PC-3 (cell line): ENCODE measurements at places on chromosomes 16 and 17. TPM values are rescaled to one million over a fixed set of nuclear protein-coding genes. Genes with fewer than 3 reads are reported as not detected.

DNA sequence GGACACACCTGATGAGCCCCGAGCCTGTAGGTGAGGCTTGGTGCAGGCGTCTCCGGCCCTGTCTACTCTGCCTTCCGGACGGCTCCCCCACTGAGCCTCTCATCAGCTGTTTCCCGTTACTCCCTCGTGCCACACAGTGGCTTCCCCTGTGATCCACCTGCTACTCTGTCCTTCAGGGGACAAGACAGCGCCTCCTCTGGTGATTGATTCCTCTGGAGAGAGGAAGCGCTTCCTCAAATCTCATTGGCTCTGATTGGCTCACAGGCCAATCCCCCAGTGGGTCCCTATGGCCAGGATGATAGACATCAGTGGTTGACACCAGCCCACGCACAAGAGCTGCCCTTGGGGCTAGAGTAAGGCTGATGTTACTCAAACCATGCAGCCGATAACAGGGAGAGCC is 24.0 kb downstream of the RNF213 start:
- DNase-seq = peak; percentile 12
- no peaks in the 10 kb centered on the region; the same call in 1 of the 2 replicates for H3K36me3 ChIP-seq
- H3K27ac ChIP-seq = no peak overlapping the region
- H3K27me3 ChIP-seq = no peaks in the 10 kb centered on the region
- H3K4me1 ChIP-seq = no peaks in the 10 kb centered on the region

PRSS22 gene
- total RNA-seq = 36.9 and 42.5 TPM in 2 replicates

LGALS9 gene
- total RNA-seq = 1.1 TPM in 1 of 2 replicates, not detected in the other

- no peak for DNase-seq
- peaks cover 26% of the 10 kb centered on the region for H3K36me3 ChIP-seq
- peaks cover 8% of the 10 kb centered on the region; the same call in 1 of the 2 replicates for H3K4me1 ChIP-seq
- no peak overlapping the region for H3K27ac ChIP-seq
These were observed 8.5 kb downstream of the TXNDC11 start for GRCh38 chr16:11734025-11734652.

- no peaks in the 10 kb centered on the region for H3K27me3 ChIP-seq
- peaks cover 22% of the 10 kb centered on the region for H3K36me3 ChIP-seq
- H3K4me3 ChIP-seq = peak overlapping the region; percentile 99
- no peak for DNase-seq
- H3K27ac ChIP-seq = no peak overlapping the region
- H3K4me1 ChIP-seq = peaks cover 20% of the 10 kb centered on the region
These were observed 985 bp downstream of the SGSM2 start for GRCh38 chr17:2338315-2338657.

C17orf100 gene
- 0.15 TPM in 1 of 2 replicates, not detected in the other for total RNA-seq

DNA sequence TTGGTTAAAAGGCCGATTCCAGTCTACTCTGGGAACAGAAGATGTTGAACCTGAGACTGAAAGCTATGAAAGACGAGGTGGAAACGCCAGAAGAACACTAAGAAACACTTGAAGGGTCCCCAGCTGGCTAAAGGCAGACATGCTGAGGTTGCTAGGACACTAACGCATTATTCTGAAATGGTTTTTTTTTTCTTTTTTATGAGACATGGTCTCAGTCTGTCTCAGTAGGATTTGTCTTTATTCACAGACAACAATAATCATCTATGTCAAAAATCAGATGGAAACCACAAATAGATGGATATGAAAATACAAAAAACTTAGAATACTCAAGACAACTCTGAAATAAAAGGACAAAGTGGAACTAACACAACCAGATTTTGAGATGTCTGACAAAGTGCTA is 35.0 kb upstream of the RASD1 start:
- no peak overlapping the region for H3K27ac ChIP-seq
- no peaks in the 10 kb centered on the region for H3K4me1 ChIP-seq
- no peak for DNase-seq
- no peaks in the 10 kb centered on the region for H3K27me3 ChIP-seq
- no peak overlapping the region for H3K4me3 ChIP-seq

SDK2 gene
- total RNA-seq = 0.07 TPM in 1 of 2 replicates, not detected in the other

DNA sequence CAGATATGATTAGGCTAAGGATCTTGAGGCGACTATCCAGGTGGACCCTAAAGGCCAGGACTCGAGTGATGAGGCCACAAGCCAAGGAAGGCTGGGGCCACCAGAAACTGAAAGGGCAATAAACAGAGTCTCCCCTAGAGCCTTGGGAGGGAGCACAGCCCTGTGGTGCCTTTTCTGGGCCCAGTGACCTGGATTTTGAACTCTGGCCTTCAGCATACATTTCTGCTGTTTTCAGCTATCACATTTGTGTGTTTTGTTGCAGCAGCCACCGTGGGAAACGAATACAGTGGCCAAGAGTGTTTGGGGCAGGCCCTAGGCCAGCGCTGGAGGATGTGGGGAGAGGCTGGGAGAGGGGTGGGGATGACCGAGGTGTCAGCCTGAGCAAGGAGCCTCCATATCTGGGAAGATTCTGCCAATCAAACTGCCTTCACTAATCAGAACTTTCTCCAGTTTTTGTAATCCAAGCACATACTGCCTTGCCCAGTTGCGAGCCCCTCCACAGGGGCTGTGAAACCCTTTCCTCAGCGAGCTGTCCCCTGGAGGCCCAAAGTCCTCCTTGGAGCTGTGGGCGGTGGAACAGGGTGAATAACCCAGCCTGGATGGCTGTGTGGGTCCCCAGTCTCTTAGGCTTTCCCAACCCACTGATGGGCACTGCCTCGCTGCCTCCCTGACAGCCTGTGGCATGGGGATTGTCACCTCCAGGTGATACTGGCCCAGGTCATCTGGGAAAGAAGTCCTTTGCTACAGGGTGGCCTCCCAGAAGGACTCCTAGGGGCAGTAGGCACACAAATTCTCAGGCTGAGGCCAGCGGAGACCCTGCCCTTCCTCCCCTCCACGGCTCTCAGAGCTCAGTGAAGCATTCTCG is 16.8 kb downstream of the B9D1 start:
- no peaks in the 10 kb centered on the region for H3K27me3 ChIP-seq
- DNase-seq = no peak
- H3K36me3 ChIP-seq = no peaks in the 10 kb centered on the region
- H3K4me1 ChIP-seq = peaks cover 30% of the 10 kb centered on the region
- peak overlapping the region; percentile 78 for H3K27ac ChIP-seq

- H3K36me3 ChIP-seq = no peaks in the 10 kb centered on the region
- no peaks in the 10 kb centered on the region for H3K4me1 ChIP-seq
- no peak overlapping the region for H3K4me3 ChIP-seq
- peaks cover 51% of the 10 kb centered on the region for H3K27me3 ChIP-seq
- H3K27ac ChIP-seq = no peak overlapping the region
- peak; percentile 90 for DNase-seq
These were observed 4.5 kb downstream of the TMEM100 start for GRCh38 chr17:55717898-55718735.

DNA sequence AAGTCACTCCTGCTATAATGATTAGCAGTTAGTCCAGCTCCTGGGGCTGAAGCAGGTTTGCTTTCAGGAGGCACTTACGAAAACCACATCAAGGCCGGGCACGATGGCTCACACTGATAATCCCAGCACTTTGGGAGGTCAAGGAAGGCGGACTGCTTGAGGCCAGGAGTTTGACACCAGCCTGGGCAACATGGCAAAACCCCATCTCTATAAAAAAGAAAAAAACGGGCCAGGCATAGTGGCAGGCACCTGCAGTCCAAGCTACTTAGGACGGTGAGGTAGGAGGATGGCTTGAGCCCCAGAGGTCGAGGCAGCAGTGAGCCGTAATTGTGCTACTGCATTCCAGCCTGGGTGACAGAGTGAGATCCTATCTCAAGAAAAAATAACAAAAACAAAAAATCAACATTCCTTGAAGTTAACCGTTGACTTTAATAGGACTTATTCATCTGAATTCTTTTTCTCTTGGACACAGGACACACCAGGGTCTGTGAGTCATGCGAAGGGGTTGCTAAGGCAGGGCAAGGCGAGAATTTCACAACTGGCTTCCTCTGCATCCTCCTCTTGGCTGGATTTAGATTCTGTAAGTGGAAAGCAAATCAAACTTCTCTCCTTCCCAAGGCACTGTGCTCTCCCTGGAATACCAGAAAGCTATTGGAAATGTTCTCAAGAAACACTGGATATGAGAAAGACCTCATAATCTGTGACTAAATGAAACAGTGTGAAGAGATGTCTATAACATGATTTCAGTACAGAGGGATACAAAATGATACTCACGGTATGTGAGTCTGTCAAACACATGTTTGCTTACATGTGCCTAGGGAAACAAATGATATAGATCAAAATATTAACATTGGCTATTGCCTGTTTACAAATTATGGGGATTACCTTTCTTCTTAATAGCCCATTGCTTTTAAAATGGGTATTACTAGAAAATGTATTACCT is 99.5 kb downstream of the SYCE1L start:
- H3K27ac ChIP-seq = peak overlapping the region; percentile 77
- no peaks in the 10 kb centered on the region for H3K36me3 ChIP-seq
- H3K27me3 ChIP-seq = no peaks in the 10 kb centered on the region
- H3K4me1 ChIP-seq = peaks cover 30% of the 10 kb centered on the region
- peak; percentile 90 for DNase-seq

GRCh38 chr16:89407282-89407924 is 83.0 kb downstream of the ANKRD11 start:
- H3K36me3 ChIP-seq = no peaks in the 10 kb centered on the region
- H3K4me3 ChIP-seq = no peak overlapping the region
- H3K27me3 ChIP-seq = no peaks in the 10 kb centered on the region

GRCh38 chr16:23016368-23016767 is 132.9 kb downstream of the USP31 start:
- H3K27me3 ChIP-seq = peaks cover 20% of the 10 kb centered on the region
- H3K4me3 ChIP-seq = no peak overlapping the region
- no peak for DNase-seq
- H3K36me3 ChIP-seq = no peaks in the 10 kb centered on the region
- H3K27ac ChIP-seq = no peak overlapping the region
- H3K4me1 ChIP-seq = no peaks in the 10 kb centered on the region

C17orf75 gene
- 17.5 and 27.0 TPM in 2 replicates for total RNA-seq

OR3A2 gene
- total RNA-seq = not detected in 2 replicates

DNA sequence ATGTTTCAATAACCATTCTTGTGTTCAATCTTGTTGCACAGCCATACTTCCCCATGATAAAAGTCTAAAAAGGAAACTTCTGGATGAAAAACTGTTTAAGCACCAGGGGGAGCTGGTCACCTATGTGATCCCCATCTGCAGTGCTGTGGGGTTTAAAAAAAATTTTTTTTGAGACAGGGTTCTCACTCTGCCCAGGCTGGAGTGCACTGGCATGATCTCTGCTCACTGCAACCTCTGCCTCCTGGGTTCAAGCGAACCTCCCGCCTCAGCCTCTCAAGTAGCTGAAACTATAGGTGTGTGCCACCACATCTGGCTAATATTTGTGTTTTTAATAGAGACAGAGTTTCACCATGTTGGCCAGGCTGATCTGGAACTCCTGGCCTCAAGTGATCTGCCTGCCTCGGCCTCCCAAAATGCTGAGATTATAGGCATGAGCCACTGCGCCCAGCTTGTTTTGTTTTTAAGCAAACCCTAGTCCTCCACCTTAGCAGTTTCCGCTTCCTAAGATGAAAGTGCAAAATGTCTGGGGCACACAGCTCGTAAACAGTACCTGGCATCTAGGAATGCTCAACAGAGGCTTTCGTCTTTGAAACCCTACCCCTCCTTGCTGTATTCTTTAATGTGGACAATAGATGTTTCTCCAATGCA is 25.4 kb downstream of the DNAJA2 start:
- H3K4me3 ChIP-seq = no peak overlapping the region
- H3K27ac ChIP-seq = no peak overlapping the region
- H3K27me3 ChIP-seq = no peaks in the 10 kb centered on the region
- peak; percentile 53 for DNase-seq
- no peaks in the 10 kb centered on the region for H3K4me1 ChIP-seq
